Smooth muscle cell of the coronary artery (primary cell): ENCODE measurements at places on chromosomes 6 and 20. TPM values are rescaled to one million over a fixed set of nuclear protein-coding genes. Genes with fewer than 3 reads are reported as not detected.

Gene TNFRSF6B
- total RNA-seq = 0.68 and 7.8 TPM in 2 replicates

Gene CCM2L
- total RNA-seq = 0.23 TPM in 1 of 2 replicates, not detected in the other

Gene SAMD10
- total RNA-seq = 0.23 and 0.45 TPM in 2 replicates

Gene FAM217A
- total RNA-seq = not detected in 2 replicates

Gene C20orf141
- total RNA-seq = not detected in 2 replicates

Gene SRPK1
- total RNA-seq = 23.1 and 52.1 TPM in 2 replicates

Gene PDE10A
- 1.9 and 13.0 TPM in 2 replicates for total RNA-seq

Gene C6orf58
- total RNA-seq = not detected in 2 replicates

Gene JAG1
- 126 and 252 TPM in 2 replicates for total RNA-seq
